EH (cell line): ENCODE measurements at places on chromosomes 13 and 19.

GRCh38 chr13:77016251-77016812 lies 10.6 kb downstream of the FBXL3 start:
- no peak for DNase-seq

DNA sequence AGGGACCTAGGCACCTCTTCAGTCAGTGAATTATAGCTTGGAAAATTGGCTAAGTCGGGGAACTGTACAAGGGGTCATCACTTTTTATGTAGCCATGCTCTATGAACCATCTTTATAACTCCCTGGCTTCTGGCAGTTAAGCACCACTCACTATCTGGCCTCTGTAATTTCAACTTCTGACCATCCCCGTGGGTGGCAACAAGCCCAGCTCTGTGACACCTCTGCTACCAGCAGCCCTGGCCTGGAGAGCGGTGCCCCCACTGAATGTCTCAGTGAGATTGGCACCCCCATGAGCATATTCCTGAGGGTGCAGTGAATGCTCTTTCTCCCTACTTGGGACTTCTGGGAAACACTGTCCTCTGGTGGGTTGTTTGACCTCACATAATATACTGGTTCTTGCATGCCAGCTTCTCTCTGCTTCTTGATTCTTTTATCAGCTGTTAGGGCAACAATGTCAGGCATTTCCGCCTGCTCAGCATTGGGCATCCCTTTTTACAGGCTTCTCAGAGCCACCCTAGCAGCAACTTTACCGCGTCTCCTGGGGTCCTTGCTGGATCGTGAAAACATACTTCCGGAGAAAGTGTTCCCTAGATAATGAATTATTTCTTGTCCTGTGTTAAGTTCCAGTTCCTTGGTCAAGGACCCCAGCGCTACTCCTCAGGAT lies 10.4 kb downstream of the KL start:
- no peak for DNase-seq

GRCh38 chr19:18477974-18478373 lies 40.0 kb upstream of the ISYNA1 start:
- DNase-seq = no peak

GRCh38 chr19:18225355-18225701 lies 910 bp downstream of the PDE4C start:
- no peak for DNase-seq

DNA sequence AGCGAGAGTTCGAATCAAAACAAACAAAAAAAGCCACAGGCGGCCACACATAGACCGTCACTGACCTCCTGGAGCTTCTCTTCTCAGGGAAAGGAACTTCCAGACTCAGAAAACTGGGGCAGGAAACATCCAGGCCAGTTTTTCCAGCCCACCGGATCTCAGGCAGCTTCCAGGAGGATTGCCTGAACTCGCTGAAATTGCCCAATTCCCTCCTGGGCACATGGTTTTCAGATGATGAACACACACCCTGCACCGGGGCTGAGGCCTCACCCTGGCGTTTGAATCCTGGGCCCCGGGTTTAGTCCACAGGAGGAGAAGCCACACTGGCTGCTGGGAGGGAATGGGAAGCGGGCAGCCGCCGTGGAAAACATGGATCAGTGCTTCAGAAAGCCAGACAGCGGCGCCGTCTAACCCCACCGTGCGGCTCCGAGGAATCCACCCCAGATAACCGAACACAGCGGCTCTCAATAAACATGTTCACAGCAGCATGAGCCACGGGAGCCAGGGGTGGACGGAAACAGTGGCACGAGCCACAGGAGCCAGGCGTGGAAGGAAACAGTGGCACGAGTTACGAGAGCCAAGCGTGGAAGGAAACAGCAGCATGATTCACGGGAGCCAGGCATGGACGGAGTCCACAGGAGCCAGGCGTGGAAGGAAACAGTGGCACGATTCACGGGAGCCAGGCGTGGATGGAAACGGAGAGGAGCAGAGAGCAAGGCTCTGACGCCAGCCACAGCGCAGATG lies 18.2 kb upstream of the PTBP1 start:
- DNase-seq = peak; percentile 98
